Fibroblast of skin of abdomen (primary cell): ENCODE measurements at places on chromosomes 7 and 10.
A peak's percentile ranks its signal among the peaks of the same experiment; 100 is the strongest.

GRCh38 chr7:8035647-8036518, 67.3 kb downstream of the GLCCI1 start:
- DNase-seq: peak; percentile 13

GRCh38 chr10:101145750-101146391, 14.8 kb downstream of the TLX1 start:
- DNase-seq: no peak

- DNase-seq: peak; percentile 72
These were observed 22.7 kb upstream of the TOMM7 start for GRCh38 chr7:22845221-22845834.

DNA sequence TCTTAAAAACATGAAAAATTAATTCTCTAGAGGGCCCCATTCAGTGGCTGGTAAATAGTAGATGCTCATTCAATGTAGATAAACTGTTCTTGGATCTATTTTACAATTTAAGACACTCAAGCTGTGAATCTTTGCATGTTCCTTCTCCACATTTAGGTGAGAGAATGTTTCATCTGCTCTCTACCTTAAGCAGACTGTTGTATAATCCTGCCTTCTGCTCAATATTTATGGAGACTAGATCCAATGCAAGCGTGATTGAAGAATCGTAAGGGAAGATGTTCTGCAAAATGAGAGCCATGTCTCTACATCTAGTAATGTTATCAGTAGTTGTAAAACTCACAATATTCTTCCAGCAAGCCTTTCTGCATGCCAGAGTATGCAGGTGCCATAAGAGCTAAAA, 115.0 kb upstream of the TEX47 start:
- DNase-seq: no peak

GRCh38 chr7:123649964-123650363, 5.7 kb upstream of the LMOD2 start:
- DNase-seq: peak; percentile 5

DNA sequence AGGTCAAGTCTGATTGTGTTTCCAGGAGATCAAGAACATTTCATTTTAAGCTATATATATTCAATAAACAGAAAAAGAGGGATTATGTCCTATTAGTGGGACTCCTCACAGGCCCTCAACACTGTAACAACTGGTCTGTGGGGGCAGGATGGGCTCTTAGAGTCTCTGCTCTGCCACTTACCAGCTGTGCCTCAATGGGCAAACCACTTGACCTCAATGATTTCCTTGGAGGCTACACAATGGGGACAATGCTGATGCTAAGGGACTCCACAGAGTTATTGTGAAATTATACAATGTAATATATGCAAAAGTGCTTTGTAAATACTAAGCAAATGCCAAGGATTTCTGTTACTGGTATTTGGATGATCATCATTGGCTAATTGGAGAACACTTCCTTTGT, 33.2 kb upstream of the MXI1 start:
- no peak for DNase-seq

- peak; percentile 51 for DNase-seq
These were observed 25.8 kb downstream of the TES start for GRCh38 chr7:116236020-116236630.

DNA sequence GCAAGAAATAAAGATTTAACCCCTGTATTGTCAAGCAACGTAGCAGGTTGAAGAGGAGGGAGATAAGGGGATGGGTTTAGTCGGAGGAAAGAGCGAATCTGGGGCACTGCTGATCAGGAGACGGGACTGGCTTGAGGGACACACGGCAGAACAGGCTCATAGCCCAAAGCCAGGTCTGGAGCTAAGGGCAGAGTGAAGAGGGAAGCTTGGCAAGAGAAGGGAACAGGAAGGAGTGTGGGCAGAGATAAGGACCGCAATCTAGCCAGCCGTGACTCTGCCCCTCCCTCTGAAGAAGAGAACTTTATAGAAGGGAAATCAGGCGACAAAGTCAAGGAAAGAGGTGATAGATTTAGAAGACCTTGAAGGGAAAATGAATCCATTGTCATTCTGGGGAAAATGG, 67.6 kb downstream of the CAV1 start:
- no peak for DNase-seq

GRCh38 chr10:110717781-110718589, 73.8 kb downstream of the RBM20 start:
- DNase-seq: no peak

DNA sequence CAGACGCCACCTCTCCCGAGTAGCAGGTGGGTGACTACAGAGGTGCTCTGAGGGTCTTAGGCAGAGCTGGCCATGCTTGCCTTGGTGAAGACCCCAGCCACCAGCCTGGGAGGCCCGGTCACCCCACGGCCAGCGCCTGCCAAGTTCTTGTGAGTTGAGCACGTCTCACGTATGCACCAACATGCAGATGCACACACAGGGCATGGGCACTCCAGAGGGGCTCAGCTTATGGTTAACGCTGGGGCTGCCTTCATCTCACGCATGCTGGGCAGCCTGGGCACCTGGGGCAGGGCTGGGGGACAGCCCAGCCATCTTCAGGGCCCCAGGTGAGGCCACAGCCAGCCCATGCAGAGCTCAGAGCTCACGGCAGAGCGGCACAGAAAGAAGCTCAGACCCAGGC, 41.0 kb downstream of the PTPRN2 start:
- no peak for DNase-seq

DNA sequence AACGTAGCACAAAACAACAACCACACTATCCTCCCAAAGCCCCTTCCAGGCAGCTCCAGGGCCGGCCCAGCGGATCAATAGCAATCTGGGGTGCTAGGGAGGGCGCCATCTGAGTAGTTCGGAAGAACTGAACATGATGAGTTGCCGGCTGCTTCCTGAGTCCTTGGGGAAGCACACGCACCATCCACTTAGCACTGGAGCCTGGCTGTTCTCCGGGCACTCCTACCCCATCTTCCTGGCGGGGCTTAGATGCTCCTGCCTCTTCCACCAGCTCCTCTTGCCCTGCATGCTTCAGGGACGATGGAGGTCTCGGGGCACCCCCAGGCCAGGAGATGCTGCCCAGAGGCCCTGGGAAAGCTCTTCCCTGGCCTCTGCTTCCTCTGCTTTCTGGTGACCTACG, at the start of gene KCNK18:
Gene KCNK18 (plus strand): TSS at position 301 of the 400 bp plus-strand sequence. CDS start 0 bp downstream, at position 301.
- DNase-seq: no peak

GRCh38 chr10:7428673-7429350, 18.0 kb upstream of the SFMBT2 start:
- DNase-seq: no peak

- peak; percentile 90 for DNase-seq
These were observed 7.1 kb upstream of the KLF6 start for GRCh38 chr10:3791974-3792633.

- no peak for DNase-seq
These were observed 117.6 kb downstream of the TCERG1L start for GRCh38 chr10:131193923-131194322.

GRCh38 chr7:151239837-151240459, 7.7 kb downstream of the CHPF2 start:
- no peak for DNase-seq

DNA sequence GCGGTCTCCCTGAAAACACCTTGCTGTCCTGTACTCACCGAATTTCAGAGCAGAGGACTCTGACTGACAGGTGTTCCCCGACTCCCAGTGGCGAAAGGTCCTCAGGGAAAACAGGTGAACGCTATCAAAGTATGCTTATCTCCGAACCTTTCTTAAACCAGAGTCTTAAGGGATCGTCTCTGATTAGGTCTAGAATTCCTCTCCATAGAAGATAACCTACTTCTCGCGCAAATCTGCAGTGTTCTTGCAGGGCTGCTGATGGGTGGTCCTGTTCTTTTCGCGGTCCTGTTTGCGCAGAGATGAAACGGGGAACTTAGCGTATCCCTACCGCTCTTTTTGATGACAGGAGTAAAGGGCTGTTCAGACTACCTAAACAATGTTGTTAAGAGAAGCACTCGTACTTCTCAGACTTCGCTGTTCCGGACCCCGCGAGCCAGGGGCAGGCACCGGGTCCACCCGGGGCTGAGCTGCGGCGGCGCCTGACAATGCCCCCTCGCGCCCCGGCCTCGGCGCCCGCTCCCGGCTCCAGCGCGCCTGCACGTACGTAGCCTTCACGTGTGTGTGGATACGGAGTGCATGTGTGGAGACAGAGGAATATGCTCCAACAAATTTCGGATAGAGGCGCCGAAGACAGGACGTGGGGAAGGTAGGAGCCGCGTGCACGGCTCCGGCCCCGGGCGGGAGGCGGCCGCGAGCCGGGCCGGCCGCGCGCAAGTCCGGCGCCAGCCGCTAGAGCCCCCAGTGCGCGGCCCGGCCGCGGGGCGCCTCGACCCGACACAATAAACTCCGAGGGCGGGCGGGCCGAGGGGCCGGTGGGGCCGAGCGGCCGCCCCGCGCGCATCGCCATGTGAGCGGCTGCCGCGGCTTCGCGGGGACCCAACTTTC, 766 bp upstream of the ZMYND11 start:
- peak; percentile 31 for DNase-seq

DNA sequence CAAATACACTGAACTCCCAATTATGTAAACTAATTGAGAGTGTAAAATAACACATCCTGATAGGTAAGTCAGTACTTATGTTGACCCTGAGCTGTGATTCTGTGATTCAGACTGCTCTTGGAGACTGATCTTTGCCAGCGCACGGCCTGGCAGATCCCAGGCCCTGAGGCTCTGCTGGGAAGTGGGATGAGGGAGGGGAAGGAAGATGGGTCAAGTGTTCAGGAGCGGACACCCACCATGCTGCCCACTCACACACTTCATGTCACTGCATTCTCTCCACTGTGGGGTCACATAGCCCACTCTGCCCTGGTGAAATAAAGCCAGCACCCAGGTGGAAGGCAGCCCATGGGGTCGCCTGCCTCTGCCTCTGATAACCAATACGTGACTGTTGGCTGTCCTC, 226.2 kb downstream of the TNS3 start:
- no peak for DNase-seq

- no peak for DNase-seq
These were observed 99.3 kb downstream of the CDC14C start for GRCh38 chr7:49023345-49024328.

DNA sequence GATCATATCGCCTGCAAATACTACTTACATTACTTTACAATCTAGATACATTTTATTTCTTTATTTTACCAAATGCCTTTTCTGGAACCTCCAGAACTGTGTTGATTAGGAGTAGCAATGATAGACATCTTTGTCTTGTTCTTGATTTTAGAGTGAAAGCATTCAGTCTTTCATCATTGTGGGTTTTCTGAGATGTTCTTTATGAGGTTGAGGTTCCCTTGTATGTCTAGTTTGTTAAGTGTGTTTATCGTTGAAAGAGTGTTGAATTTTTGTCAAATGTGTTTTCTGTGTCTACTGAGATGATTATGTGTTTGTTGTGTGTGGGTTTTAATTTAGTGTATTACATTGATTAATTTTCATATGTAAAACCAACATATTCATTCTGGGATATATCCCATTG, 17.1 kb downstream of the SEPTIN7 start:
- DNase-seq: no peak

DNA sequence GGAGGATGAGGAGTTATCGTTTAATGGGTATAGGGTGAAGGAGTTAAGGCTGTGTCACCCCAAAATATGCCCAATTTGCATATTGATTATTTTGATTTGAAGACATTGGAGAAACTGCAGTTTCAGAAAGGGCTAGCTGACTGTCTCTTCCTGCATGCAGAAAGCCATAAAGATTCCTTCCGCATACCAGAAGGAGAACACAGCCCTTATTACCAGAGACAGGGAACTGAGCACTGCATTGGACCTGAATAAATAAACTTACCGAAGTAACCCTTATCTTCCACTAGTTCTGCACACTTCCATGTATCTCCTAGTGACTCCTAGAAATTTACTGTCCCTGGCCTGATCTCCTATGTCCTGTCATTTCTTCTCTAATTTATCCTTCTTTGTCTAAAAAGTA, 821.9 kb upstream of the AUTS2 start:
- DNase-seq: peak; percentile 35

DNA sequence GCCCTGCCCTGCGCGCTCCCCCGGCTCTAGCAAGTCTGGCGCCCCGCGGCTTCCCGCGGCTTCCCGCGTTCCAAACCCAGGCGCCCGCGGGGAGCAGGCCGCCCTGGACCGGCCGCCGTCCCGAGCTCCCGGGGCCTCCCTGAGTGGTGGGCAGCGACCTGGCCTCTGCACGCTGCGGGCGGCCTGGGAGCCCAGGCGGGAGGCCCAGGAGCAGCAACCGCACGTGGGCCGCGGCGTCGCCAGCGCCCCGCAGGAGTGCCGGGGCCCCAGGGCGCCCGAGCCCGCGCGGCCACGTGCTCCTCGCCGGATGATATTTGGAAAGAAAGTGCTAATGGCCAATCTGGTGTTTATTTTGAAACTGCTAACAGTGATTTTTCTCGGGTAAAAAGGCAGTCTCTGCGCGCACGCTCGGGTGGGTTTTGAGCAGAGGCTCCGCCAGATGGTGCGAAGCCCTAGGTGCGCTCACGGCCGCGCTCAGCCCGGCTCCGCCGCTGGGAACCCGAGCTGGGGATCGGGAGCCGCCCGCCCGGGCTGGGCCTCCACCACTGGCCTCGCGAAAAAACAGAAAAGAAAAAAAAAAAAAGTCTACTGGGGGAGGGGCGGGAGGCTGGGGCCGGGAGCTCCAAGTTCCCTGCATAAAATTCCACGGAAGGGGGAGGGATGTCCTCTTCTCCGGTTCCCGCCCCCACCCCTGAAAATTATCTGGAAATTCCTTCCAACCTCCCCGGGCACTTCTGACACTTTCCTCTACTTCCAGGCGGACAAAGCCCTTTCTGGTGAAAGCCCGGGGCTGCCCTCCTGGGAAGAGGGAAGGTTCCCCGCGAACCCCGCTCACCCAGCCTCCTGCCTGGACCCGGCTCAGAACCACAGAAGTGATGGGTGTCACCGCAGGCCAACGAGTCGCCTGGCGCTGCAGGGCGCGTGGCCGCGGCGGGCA, 4.3 kb downstream of the EBF3 start:
- no peak for DNase-seq

- DNase-seq: no peak
These were observed 193.5 kb downstream of the CFTR start for GRCh38 chr7:117673367-117673766.

GRCh38 chr7:132430861-132431822, 145.1 kb downstream of the PLXNA4 start:
- peak; percentile 93 for DNase-seq

GRCh38 chr7:44430054-44430453, 60.4 kb downstream of the NUDCD3 start:
- no peak for DNase-seq

DNA sequence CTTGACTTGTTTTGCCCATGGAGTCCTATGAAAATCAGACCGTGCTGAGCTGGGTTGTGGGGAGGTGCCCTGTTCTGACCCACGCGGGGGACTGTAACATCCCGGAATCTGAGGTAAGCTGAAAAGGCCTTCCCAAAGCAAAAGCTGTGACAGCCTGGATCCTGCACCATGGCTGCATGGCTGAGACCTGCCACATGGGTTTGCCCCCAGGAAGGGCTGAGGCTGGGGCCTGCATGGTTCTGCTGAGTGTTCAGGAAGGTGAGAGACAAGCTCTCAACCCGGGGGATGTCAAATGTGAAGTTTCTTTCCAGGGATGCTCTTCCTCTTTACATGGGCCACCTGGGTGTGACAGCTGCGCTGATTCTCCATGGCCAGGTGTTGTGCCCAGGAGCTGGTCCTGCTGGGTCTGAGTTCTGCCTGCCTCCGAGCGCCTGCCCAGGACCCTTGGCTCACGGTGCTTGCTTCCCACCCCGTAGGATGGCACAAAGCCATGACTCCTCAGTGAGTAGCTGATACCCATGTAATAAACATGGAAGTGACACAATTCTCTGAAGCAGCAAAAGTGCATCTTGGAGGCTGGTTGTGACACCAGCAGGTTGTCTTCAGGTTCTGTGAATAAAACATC, 58.3 kb downstream of the VIPR2 start:
- no peak for DNase-seq
